ENCODE measurements at places on chromosomes 13 and 19.

DNA sequence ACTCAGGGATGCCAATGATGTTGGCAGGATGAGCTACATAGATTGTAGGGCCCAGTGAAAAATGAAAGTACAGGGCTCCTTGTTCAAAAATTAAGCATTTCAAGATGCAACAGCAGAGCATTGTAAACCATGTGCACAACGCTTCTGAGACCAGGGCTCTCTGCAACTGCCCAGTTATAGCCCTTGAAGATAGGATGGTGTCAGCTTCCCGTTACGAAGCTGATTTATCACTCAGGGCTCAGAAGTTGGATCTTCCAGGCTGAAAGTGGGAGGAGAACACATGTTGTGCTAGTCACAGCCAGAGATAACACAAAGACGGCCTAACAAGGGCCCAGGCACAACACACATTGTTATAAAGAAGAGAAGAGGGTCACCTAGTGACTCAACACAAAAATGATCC is 466.7 kb downstream of the TUBA3C start:
- DNase-seq = no peak

DNA sequence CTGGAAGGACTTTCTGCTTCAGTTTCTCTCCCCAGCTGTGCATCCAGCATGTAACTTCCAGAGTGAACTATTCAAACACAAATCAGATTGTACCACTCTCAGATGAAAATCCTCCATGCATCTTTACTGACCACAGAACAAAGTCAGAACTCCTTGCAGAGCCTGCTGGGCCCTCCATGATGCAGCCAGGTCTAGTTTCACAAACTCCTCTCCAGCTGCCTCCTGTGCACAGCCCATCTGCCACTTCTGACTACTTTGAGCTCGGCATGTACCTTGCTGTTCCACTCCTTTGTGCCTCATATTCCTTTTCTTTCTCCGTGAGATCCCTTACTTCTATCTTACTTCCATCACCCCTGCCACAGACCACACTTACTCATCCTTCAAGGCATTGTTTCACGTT is 31.4 kb downstream of the NALCN start:
- no peak for DNase-seq

- DNase-seq = no peak
Measured at GRCh38 chr13:27524981-27525975, 74.9 kb upstream of the MTIF3 start.

GRCh38 chr13:83086948-83087347 is 795.3 kb downstream of the SLITRK1 start:
- DNase-seq = no peak

GRCh38 chr13:42992764-42993122 is 702 bp upstream of the EPSTI1 start:
- no peak for DNase-seq

DNA sequence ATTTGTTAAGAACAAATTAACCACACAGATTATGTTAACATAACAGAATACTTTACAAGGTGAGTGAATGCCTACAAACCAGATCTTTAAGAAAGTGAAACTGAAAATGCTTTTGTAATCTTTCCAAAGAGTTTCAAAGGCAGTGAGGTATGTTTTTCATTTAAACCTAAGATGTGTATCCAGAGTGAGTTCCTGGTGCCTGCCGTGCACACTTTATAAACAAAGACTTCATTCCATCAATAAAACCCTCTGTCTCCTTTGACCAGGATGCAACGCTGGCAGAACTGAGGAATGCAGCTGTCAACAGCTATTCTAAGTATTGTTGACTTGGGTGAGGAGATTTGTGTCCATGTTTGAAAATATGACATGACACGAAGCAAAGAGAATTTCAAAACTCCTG is 344.6 kb downstream of the DNAJC15 start:
- no peak for DNase-seq

DNA sequence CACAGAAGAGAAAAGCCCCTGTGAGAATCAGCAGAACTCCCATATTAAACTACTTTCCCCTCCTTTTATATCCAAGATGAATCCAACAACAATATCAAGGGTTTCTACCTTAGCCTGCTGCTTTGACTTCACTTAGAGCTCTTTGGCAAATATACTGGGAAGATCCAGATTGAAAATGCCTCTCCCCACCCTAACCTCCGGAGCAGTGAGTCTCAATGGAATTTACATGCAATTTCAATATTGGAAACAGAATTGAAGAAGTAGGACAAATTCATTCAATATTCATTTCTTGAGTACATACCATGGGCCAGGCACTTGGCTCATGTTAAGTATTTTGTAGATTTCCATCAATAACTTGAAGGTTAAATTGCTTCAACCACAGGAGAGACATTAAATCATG is 457.4 kb downstream of the TBC1D4 start:
- no peak for DNase-seq

DNA sequence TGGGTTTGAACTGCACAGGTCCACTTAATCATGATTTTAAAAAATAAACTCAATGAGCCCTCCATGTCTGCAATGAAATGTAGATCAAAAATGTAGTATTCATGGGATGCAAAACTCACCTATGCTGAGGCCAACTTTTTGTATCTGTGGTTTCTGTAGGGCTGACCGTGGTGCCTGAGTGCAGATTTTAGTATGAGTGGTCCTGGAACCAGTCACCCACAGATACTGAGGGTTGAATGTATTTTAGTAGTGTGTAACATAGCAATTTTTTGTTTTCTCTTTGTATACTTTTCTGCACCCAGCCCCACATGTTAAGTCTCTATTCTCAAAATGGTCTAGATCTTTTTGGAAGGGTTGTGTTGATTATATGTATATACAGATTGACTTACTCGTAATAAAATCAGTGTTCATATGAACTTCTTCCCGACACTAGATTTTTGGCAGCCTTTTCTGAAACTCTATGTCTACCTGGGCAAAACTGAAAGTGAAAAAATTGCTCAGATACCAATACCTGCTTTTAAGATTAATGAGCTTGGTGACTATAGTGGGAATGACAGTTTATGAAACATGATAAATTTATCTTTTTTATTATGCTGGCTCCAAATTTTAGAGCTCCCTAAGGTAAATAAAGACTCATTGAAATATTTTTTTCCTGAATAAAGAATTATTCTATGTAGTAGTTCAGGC is 51.6 kb downstream of the DNAJC15 start:
- no peak for DNase-seq

- no peak for DNase-seq
Measured at GRCh38 chr13:90576067-90576466, 771.4 kb upstream of the MIR17HG start.

DNA sequence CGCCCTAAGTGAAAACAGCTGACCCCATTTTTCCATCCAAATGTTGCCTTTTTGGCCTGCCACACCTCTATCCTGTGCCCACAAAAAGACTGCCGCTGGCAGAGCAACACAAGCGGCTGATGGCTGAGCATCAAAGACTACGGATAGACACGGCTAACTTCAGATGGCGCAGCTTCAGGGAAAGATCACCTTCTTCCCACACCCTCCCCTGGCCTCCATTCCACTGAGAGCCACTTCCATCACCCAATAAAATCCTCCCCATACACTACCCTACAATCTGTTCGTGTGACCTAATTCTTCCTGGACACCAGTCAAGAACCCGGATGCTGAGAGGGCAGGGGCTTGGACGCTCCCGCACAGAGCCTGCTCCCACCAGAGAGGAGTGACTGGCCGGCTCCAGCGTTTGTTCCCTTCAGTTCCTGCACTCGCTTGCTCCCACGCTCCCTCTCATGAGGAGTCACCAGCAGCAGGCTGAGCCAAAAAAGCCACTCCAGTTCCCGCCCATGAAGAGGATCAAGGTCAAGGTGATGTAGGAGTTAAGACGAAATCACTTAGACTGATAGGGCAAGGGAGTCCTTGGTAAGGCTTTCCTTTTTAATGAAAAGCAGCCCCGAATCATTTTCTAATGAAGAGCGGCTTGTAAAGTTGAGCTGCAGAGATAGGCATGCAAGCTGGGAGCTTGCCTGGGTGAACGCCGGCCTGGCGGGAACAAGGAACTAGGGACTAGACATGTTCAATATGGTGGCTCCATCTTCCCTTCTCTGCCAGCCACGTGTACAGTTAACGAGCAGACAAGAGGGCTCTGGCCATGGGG is 35.7 kb downstream of the TSKS start:
- DNase-seq = no peak

DNA sequence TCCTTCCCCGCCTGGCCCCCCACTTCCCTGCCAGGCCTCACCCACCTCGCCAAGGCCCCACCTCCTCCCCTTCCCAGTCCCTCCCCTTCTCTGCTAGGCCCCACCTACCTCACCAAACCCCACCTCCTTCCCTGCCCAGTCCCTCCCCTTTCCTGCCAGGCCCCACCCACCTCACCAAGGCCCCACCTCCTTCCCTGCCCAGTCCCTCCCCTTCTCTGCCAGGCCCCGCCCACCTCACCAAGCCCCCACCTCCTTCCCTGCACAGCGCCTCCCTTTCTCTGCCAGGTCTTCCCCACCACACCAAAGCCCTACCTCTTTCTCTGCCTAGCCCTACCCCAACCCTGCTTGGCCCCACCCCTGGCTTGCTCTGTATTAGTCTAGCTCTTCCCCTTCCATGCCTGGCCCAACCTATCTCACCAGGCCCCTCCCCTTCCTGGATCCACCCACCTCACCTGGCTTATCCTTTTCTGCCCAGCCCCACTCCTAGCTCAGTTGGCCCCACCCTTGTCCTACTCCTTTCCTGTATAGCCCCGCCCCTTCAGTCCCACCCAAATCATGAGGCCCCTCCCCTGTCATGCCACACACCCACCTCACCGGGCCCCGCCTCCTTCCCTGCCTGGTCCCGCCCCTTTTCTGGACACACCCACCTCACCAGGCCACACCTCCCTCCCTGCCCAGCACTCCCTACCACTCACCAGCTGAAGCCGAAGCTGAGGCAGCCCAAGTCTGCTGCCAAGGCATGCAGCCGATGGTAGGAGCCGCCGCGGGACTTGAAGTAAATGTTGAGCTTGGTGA is 16.2 kb downstream of the CERS1 start:
- no peak for DNase-seq

DNA sequence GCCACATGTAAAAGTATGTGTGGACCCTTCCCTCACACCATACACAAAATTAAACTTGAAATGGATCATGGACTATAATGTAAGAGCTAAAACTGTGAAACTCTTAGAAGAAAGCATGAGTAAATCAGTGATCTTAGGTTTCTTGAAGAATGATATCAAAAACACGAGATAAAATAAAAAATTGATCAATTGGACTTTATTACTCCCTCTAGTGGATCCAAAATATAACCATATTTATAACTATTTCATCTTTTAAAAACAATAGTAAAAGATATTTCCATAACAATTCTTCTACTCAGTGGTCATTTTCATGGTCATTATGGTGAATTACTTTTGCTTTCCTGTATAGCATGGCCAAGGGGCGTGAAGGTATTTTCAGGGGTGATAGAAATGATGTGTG is 174.6 kb upstream of the LSM14A start:
- no peak for DNase-seq

- no peak for DNase-seq
Measured at GRCh38 chr13:76684336-76684735, 201.9 kb downstream of the KCTD12 start.

DNA sequence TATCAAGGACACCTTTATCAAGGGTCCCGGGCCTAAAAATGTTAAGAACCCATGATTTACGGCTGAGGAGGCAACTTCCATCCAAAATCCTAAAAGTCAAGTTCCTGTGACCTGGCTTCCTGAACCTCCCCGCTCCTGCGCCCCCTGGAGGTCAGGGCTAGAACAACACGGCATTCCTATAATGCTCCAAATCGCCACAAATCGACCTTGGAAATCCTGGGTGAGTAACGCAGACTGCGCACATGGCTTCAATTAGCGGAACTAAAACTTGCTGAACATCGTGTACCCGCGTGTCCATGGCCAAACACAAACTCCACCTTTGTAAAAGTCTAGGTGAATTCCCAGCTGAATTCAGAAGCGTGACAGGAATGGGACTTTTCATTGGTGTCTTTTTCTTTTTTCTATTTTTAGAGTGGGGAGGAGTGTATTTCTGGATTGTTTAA is 4.3 kb upstream of the C5AR1 start:
- no peak for DNase-seq

GRCh38 chr19:46412650-46413261 is 608 bp downstream of the CCDC8 start:
- DNase-seq = no peak

GRCh38 chr19:48190288-48190884 is 19.9 kb downstream of the ZSWIM9 start:
- no peak for DNase-seq

DNA sequence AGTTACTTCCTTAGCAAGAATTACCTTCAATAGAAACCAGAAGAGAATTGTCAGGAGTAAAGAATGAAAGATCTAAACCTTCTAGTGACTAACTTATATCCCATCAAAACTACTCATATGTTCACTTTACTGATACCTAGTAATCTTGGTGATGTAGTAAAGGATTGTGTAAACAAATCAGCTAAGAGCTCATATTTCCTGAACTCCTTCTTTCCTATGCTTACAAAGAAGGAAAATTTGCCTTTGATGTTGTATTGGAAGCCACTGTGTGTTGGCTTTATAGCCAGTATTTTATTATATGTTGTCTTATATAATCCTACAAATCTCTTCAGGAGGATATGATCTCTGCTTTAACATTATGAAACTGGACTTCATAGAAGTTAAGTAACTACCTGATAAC is 671.0 kb downstream of the PCDH9 start:
- DNase-seq = no peak

GRCh38 chr19:14412996-14413692 is 6.0 kb downstream of the DDX39A start:
- DNase-seq = no peak

GRCh38 chr19:57914531-57914930 is 1.9 kb downstream of the ZNF417 start:
- DNase-seq = no peak

DNA sequence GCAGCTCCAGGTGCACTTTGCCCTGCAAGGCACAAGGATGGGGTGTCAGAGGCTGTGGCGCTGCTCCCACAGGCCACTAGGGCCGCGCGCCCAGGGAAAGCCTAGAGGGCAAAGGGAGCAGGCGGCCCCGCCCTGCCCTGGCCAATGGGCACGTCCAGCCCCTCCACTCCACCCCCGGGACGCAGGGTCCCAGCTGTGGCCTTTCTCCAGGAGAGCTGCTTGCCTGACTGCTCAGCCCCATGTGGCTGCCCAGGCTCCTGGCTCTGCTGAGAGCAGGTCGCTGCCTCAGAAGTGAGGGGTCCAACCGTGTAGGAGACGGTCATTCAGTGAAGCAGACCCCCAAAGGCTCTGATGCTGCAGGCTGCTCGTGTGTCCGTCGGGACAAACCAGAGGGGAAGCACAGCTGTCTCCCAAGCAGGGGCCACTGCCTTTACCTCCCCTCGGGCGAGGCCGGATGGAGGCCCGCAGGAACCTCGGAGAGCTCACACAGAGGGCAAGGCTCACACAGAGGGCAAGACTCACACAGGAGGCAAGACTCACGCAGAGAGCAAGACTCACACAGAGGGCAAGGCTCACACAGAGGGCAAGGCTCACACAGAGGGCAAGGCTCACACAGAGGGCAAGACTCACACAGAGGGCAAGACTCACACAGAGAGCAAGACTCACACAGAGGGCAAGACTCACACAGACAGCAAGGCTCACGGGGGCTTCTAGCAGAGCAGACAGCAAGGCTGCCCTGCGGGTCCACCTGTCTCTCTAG is 56.2 kb upstream of the C13orf46 start:
- no peak for DNase-seq

DNA sequence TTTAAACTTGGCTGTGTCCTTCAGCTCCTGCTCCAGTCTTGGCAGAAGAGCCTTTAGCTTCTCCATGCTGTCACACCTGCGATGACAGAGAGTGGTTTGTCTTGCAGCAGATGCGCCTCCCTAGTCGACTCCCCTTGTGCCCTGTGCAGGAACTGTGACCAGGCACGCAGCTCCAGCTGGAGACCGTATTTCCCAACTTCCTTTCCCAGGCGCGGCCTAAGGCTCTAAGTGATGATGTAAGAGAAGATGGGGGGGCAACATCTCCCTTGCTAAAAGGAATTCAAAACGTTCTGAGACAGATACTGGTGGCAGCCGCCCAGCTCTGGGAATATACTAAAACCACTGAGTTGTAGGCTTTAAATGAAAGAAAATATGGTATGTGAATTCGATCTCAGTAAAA is 16.3 kb downstream of the DCUN1D2 start:
- DNase-seq = no peak

Data from GM12891 (cell line).